ENCODE measurements at places on chromosomes 1 and 21.

GRCh38 chr1:12536023-12536639 lies 81.9 kb downstream of the DHRS3 start:
- DNase-seq = no peak

DNA sequence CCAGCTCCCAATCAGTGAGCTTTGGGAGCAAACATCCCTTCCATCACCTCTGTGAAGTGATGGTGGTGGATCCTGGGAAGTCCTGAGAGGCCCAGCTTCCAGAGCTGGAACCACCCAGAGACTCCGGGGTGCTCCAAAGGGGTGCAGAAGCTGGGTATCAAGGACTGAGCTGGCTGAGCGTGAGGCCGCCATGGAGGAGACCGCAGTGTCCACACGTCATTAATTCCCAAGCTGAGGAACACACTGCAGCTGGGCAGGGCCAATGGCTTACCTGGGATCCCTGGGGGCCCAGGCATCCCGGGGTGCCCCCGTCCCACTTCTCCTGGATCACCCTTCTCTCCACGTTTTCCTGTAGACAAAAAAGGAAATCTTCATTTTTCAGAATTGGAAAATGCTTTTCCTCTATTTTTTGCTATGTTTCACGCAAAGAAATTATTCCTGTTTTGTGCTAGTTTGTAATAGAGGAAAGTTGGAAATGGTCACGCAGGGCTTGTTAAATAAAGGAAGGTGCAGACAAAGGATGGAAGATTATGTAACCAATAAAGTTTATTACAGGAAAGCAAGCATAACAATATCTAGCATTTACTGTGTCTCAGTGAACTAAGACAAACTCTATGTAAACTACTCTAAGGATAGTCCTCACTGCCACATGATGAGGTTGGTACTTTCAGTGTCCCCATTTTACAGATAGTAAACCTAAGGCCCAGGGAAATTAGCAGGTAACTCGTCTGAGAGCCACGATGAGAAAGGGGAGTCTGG lies 15.4 kb downstream of the COL9A2 start:
- no peak for DNase-seq

DNA sequence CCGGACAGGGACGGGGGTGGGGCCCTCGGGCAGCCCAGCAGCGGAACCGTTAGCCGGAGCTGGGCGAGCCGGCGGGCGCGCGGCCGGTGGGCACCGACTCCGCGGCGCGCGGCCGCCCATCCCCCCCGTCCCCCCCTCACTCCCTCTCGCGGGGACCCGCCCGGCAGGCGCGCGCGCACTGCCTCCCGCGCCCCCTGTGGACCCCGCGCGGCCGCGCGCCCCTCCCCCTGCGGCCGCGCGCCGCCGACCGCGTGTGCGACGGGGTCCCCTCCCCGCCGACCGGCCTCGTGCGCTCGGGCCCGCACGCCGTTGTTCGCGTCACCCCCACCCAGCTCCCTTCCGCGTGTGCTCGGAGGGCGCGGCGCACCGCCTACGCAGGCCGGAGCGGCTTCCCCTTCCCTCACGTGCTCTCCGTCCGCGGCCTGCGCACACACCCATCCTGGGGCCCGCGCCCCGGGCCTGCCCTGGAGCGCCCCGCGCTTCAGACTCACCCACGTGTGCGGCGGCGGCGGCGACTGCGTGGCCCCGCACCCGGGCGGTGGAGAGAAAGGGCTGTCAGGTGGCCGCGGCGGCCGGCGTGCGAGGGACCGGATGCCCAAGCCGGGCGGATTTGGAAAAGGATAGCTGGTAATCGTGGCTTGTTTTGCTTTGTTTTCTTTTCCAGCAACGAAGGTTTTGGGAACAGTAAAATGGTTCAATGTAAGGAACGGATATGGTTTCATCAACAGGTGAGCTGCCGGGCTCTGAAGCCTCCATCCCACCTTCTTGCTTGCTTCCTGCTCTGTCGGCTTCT lies 717 bp downstream of the YBX1 start:
- peak; percentile 93 for DNase-seq

- no peak for DNase-seq
These were observed 138.6 kb upstream of the JUN start for GRCh38 chr1:58922302-58923089.

GRCh38 chr1:106406114-106406513 lies 650.4 kb upstream of the PRMT6 start:
- no peak for DNase-seq

- DNase-seq = no peak
These were observed 13.0 kb downstream of the RCC1 start for GRCh38 chr1:28518745-28519341.

Measured in lower leg skin (tissue), 4 donors.